ENCODE measurements at places on chromosomes 3 and 15.

DNA sequence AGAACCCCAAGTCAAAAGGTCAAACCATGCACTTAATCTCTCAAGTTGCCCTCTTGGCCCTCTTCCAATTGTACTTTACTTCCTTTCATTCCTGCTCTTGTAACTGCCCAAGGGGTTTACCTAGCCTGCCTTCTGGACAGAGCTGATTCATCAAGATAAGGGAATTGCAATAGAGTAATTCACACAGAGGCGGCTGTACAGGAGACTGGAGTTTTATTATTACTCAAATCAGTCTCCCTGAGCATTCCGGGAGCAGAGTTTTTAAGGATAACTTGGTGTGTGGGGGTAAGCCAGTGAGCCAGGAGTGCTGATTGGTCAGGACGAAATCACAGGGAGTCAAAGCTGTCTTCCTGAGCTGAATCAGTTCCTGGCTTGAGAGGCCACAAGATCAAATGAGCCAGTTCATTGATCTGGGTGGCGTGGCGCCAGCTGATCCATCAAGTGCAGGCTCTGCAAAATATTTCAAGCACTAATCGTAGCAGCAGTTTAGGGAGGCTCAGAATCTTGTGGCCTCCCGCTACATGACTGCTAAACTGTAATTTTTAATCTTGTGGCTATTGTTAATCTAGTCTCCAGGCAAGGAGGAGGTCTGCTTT is 590.0 kb downstream of the EPHA3 start:
- no peak for DNase-seq

DNA sequence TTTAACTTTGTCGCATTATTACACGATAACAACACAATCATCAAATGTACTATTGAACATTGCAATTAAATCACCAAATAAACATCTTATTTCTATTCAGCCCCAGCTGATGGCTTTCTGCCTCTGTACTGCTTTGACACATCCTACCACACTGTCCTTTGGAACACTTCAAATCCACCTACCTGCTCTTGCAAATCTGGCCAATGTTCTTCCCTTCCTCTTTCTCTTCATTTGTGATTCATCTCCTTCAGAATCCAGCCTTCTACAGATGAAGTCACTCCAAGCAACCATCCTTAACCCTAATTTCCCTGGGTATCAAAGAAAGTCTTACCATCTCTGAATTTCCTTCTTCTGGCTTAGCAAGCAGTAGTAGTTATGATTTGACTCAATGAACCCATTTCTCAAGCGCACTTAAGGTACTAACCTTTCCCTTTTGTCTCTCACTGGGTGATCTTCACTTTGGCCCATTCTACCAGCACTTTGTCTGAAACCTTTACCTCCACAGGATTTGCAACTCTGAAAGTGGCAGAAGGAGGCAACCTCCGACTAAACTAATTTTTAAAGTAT is 502.9 kb downstream of the FOXP1 start:
- DNase-seq: no peak

DNA sequence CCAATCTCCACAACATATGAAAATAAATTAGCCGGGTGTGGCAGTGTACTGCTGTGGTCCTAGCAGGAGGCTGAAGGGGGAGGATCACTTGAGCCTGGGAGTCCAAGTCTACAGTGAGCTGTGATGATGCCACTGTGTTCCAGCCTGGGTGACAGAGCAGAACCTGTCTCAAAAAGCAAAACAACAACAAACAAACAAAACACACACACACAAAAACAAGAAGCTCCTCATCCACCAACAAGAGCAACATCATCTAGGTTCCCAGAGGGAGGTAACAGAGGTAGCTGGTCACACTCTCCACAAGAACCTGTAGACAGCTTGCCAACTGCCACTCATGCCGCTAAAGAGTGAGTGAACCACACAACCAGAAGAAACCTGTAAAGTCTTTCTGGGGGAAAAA is 34.8 kb downstream of the PTPN9 start:
- no peak for DNase-seq

DNA sequence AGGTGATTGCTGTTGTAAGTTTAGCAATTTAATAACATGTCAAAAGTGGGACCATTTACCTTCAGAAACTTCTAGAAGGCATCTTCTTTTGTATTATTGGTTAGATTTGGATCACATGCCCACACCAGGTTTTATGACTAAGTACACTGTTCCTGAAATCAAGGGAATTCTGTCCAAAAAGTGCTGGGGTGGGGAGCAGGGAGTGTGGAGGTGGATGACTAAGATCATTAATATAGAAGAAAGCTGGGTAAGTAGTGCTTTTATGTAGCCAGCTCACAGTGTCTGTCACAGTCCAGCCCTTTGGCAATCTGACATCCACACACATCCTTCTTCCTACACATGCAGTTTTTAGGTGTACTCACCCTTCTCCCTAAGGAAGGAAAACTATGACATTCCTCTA is 120.0 kb downstream of the TMCO5A start:
- DNase-seq: no peak

DNA sequence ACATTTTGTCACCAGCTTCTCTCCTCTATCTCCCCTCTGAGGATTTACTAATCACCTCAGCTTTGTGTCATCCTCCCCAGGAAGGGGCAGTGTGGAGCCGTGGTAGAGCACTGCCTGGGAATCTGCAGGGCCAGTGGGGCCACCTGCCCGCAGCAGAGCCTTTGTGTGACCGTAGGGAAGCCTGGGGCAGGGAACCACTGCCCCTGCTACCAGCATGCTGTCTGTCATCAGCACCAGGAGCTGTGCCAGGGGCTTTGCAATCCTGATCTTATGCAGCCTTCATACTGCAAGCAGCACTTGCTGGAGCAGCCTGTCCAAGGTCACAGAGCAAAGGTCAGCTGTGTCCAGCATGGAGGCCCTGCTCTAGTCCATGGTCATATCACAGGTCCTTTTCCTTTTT is 170.2 kb upstream of the IL12A start:
- no peak for DNase-seq

GRCh38 chr3:33682770-33683169 is 35.3 kb downstream of the CLASP2 start:
- DNase-seq: no peak

DNA sequence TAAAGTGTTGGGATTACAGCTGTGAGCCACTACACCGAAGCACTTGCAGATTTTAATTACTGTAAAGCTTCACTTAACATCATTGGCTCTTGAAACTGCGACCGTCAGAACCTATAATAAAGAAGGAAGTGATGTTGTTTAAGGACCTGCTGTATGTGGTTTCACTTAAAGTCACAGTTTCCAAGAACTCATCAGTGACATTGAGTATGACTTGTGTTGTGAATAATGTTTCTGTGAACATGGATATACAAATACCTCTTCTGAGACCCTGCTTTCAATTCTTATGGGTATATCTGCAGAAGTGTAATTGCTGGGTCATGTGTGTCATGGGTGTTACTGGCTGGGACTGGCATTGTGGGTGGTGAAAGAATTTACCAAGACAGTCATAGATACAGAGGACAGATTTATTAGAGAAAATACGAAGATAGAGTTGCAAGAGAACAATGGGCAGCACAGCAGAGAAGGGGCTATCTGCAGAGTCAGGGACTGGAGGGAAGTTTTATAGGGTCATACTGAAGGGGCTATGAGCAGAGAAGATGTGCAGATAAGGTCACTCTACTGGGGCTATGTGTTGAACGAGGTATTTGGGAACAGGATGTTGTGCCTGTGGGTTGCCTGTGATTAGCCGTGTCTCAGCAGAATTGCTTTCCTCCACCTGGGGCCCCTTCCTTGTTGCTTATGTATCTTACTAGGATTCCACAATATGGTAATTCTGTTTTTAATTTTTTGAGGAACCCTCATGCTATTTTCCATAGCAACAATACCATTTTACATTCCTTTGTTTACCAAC is 4.5 kb downstream of the NDUFB5 start:
- no peak for DNase-seq
